ENCODE measurements at places on chromosomes 6 and 20.

DNA sequence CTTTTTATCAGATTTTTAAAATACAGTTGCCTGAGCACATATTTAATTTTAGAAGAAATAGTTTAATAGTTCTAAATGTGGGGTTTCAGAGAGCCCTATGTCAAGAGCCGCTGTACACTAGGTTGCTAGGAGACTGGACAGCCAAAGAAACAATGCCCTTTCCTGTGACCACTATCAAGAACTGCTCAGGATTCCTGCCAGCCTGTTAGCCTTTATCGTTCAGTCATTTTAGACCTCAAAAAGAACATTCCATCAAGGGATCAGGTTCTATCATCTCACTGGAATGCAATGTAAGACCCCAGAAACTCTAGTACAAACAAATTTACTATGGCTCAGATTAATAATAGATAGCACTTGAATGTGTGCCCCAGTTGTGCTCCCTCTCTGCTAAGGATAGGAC is 181.2 kb upstream of the CCN2 start:
- DNase-seq = no peak

GRCh38 chr6:80341330-80341729 is 234.9 kb downstream of the BCKDHB start:
- no peak for DNase-seq

DNA sequence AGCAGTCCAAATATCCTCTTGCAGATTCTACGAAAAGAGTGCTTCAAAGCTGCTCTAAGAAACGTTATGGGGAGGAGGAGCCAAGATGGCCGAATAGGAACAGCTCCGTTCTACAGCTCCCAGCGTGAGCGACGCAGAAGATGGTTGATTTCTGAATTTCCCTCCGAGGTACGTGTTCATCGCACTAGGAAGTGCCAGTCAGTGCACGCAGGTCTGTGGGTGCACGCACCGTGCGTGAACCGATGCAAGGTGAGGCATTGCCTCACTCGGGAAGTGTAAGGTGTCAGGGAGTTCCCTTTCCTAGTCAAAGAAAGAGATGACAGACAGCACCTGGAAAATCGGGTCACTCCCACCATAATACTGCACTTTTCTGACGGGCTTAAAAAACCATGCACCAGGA is 272.1 kb upstream of the DEFB115 start:
- no peak for DNase-seq

- DNase-seq = no peak
Measured at GRCh38 chr6:44470115-44470464, 82.6 kb downstream of the CDC5L start.

GRCh38 chr6:44667226-44667625 is 279.7 kb downstream of the CDC5L start:
- no peak for DNase-seq

DNA sequence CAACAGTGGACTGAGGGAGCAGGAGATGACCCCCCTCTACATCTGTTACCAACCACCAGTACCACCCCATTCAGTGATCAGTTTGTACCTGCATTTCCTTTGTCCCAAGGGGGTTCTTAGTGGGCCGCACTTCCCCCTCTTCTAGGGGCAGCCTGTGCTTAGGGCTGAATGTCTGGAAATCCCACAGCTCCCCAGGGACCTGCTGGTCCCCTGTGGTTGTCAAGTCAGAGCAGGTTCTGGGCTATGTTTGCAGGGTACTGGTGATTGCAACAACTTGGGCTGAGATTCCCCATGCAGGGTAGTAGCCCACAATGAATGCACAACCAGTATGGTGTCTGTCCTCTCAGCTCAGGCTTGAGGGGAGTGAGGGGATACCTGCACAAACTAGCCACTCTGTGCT is 39.7 kb upstream of the COL10A1 start:
- DNase-seq = no peak

GRCh38 chr6:33609528-33609927 is 11.6 kb upstream of the ITPR3 start:
- DNase-seq = no peak

DNA sequence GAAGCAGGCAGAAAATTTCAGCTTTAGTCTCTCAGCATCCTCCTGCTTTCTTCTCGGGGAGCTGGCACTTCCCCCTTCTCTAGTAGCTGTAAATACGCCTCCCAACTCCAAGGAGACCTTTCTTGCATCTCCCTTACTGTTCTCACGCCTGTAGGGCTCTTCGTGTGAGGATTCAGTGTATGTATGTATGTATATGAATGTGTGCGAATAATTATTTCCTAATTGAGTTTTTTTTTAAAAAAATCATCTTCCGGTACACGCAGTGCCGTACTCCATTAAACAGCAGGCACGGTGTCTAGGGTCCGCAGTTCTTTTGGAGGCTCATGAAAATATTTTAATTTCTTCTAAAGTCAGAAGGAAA is 85.4 kb downstream of the HFE start:
- no peak for DNase-seq

- no peak for DNase-seq
Measured at GRCh38 chr6:29509239-29509638, 21.5 kb upstream of the MAS1L start.

GRCh38 chr6:35294308-35294945 is 3.2 kb upstream of the DEF6 start:
- DNase-seq = peak; percentile 31

DNA sequence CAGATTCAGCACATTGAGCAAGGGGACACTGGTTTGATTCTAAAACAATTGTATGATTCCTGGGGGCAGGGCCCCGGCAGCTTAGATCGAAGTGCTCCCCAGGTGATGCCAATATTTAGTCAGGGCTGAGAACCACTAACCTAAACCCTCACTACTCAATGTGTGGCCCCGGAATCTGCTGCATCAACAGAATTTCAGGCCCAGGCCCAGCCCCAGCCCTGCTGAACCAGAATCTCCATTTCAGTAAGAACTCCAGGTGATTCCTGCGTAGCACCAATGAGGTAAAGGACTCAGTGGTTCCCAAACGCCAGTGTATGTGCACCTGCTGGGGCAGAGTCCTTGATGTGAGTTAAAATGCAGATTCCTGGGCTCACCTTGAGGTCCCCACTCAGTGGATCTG is 152.8 kb upstream of the KCNG1 start:
- no peak for DNase-seq

GRCh38 chr6:41747256-41748101 is at the start of gene PGC:
PGC (minus strand) TSS chr6:41747397; CDS start chr6:41747334, 63 bp downstream.
- DNase-seq = no peak

DNA sequence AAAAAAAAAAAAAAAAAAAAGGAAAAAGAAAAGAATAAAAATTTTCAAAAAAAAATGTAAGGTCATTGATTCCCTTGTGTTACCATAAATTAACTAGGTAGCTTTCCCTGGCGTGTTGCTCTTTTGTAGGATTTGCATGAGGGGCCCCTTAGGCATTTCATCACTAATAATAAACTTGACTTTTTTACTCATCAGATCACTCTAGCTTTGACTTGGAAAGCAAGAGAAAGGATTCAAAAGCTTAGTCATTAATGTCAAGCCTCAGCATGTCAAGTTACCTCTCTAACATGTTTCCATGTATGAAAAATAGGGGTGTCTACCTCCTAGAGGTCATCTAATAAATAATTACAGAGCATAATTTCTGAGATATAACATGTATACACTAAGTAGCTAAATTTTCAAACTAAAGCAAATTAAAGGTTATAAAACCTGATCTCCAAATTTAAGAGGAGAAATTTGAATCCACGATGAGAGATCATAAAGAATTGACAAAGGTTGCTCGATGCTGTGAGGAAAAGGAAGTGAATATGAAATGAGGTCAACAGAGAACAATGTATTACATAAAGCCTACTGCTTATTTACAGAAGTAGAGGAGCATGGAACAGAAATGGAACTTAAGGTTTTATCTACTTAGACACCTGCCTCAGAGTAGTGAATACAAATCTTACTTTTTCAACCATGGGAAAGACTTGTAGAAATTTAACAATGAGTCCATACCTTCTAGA is 86.8 kb downstream of the ARHGAP18 start:
- no peak for DNase-seq

- no peak for DNase-seq
Measured at GRCh38 chr20:54368570-54368969, 106.8 kb upstream of the DOK5 start.

- DNase-seq = no peak
Measured at GRCh38 chr20:62993856-62994494, 12.8 kb downstream of the BHLHE23 start.

GRCh38 chr6:3919130-3919628 is 70.0 kb downstream of the FAM50B start:
- DNase-seq = no peak

DNA sequence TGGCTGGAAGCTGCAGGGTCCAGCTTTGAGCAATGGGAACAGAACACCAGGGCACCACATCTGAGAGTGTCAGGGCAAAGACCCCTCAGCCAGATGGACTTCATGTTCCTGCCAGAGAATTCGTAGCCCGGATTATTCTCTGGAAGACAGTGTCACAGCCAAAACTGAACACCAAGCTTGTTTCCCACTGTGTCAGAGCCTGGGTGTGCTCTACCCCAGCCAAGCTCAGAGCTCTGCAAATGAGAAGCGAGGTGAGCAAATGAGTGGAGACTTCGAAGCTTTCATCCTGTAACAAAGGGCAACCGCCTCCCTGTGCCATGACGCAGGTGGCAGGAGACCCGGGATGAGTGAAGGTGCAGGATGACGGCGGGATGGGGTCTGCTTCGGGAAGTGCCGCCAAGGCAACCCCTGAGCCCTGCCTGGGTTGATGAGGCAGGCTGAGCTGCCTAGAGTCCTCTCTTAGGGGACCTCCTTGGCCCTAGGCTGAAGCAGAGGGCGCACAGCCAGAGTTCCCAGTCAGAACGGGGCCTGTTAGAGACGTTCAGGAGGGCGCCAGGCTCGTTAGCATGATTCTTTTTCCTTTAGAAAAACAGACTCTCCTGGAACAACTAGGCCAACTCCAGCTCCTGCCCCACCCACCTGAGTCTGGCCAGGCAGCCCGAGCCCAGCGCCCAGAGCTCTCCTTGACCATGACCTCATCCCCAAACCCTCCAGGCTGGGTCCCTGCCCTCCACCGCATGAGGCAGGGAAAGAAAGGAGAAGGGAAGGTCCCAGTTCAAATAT is 187.7 kb downstream of the SOD2 start:
- no peak for DNase-seq

DNA sequence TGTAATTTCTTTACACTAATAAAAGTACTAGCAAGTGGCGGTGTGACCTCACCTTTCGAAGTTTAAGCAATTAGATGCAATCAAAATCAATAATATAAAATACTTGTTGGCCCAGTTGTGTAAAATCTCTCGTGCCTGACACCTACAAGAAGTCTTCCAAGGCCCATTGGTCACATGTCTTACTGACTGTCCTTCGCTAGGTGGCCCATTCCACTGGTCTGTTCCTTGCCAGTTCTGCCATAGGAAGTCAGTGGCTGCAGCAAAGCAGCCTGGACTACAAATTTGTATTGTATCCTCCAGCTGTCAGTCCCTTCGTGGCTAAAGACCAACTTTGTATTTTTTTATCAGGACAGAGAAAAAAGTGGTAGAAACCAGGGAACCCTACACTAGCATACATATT is 61.8 kb downstream of the CYB5R4 start:
- DNase-seq = no peak

DNA sequence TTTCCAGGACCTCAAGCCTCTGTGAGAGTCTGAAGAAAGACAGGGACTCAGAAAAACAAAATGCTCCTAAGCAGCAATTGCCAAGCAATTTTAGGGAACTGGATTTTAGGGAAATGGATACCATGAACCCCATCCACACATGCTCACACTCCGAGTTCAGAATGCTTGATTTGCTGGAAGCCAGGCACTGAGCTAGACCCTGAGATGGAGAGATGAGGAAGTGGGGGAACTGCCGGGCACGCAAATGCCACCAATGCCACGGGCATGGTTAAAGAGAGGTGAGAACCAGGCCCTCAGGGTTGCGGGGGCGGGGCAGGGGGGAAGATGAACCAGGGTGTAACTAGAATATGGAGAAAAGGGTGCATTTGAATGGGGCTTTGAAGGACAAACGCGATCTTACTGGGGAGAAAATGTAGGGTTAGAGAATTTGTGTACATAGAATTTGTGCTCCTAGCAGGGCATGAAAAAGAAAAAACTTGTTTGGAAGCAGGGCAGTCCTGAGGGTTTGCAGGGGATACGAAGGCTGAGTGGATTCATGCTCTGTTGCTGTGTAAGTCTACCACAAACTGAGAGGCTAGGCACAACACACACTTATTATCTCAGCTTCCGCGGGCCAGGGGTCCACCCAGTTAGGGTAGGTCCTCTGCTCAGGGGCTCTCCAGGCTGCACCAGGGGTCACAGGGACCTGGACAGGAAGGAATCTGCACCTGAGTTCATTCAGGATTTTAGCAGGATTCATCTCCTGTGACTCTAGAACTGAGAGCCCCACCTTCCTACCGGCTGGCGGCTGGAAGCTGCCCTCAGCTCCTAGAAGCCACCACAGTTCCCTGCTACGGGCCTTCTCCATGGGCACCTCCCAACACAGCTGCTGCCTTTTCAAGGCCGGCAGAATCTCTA is 108.0 kb downstream of the SNX5 start:
- DNase-seq = no peak

DNA sequence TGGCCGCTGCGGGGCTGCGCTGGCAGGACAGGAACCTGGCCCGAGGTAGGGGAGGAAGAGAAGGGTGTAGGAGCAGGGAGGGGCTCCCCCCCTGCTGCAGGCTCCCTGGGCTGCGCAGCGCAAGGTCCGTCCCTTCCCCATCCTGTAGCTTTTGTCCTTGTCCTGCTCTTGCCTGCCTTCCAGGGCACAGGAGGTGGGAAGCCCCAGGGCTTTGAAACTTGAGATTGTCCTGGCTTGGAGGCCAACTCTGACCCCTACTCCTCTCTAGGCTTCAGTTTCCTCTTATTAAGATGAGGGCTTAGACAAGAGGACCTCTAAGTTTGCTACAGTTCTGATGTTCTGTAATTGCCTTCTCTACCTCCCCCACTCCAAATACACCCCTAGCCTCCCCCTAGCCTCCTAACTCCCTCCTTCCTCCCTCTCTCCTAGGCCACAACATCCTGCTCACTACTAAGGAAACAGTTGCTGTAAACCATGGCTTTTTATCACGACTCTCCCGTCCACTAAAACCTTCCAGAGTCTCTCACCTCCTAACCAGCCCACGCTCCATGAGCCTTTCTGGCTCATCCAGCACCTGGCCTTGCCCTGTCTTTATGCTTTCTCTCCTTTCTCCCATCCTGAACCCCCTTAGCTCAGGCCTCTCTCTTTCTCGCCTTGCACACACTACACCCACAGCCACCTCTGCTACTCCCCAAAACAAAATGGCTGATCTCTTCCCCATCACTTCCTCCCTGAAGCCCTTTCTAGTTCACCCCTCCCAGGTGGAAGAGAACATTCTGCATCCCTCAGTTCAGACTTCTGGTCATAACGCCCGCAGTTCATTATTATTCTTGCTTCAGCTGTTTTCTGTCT is 10.2 kb downstream of the UNC5CL start:
- peak; percentile 40 for DNase-seq

DNA sequence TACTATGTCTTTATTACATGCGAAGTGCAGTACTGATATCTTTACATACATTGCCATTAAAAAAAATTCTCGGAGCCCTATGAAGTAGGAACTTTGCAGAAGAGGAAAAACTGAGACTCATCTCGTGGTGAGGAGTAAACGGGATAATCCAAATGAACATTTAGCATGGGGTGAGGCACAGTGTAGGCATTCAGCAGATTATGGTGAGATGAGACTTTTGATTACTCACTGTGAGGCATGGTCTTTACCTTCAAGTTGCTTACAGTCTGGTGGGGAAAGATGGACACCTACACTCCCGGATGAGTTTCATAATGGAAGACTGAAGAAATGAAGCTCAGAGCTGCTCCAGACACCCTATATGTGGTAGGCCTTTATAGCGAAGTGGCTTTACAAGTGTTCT is 1.4 kb downstream of the RPRD1B start:
- no peak for DNase-seq
